ENCODE measurements at places on chromosomes 2 and 18.

GRCh38 chr2:96137321-96138178 is 752 bp downstream of the ASTL start:
- no peak for DNase-seq

- no peak for DNase-seq
Measured at GRCh38 chr18:48356151-48356745, 52.9 kb downstream of the ZBTB7C start.

DNA sequence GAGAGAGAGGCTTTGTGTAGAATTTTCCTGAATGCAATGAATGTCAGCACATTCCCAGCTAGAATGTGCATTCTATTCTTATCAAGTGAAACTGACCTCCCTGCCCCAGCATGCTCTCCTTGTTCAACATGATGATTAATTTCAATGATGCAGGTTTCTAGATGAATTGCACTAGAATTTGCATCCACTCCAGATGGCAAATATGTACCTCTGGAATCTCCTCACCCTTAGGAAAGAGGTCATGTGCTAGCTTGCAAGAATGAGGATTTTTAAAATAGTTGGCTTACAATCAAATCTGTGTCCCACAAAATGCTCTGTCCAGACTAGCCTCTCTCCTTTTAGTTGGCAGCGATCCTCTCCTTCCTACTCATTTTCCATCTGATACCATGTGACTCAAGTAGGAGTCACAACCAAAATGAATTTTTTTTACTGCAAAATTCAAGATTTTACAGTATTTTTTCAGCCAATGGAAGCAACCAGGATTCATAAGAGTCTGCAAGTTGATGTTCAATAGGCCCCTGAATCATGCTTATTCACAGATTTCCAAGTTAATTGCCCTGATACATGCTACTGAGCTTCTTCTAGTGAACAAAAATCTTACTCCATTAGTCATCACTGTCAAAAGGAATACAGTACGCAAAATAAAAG is 21.0 kb upstream of the STAT4 start:
- DNase-seq: no peak

- no peak for DNase-seq
Measured at GRCh38 chr2:155372969-155373368, 674.5 kb downstream of the KCNJ3 start.

- DNase-seq: no peak
Measured at GRCh38 chr2:188727846-188728245, 246.3 kb upstream of the COL3A1 start.

- DNase-seq: no peak
Measured at GRCh38 chr2:127437781-127438726, 19.8 kb downstream of the PROC start.

Measured in activated CD4-positive, alpha-beta T cell treated with anti-CD3 and anti-CD28 coated beads for 48 hours (primary cell).